ENCODE measurements at places on chromosomes 6 and 20.
A peak's percentile ranks its signal among the peaks of the same experiment; 100 is the strongest.

GRCh38 chr6:64983089-64983488 is 723.9 kb downstream of the EYS start:
- DNase-seq: no peak

- peak; percentile 86 for DNase-seq
These were observed 12.0 kb upstream of the TRMT11 start for GRCh38 chr6:125974214-125974866.

DNA sequence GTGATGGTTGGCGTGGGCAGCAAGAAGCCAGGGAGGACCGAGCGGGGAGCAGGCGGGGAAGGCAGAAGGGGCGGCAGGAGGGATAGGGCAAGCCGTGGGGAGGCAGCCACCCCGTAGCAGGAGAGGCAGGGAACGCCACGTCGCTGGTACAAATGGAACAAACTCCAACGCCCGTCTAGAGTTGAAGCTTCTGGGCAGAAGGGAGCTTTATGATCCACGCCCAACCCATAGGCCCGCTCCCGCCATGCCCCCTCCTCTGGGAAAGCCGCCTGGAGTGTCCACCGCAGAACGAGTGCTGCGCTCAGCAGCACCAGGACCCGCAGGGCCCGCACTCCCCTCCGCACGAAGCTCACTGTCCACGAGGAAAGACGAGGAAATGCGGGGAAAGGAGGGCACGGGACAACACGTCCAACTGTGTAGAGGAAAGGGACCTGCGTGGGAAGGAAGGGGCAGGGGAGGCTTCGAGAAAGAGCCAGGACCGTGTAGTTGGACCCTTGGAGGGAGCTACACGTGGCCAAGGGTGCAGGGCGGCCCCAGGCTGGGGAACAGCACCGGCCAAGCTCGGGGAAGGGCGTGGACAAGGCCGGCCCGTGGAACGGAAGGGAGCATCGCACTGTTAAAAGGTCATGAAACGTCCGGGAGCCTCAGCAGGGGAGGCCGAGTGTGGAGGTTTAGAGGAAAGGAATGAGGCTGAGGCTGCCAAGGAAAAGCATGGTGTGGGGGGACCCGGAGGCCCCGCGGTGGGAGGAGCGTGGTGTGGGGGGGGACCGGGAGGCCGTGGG is 204.0 kb downstream of the DLL1 start:
- DNase-seq: no peak

DNA sequence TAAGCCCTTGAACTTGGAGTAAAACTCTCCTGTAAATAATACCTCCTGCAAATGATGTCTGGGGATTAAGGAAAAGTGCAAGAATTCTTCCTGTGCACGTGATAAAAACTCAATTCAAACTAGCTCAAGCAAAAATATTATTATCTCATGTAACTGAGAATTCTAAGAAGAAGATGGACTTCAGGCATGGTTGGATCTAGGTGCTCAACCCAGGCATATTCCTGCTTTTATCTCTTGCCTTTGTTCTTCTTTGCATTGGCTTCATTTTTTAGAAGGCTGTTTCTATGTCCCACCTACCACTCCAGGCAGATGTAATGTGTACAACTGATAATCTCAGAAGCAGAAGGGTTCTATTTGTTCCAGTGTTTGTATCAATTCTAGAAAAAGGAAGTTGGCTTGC is 95.8 kb downstream of the DACT2 start:
- no peak for DNase-seq

DNA sequence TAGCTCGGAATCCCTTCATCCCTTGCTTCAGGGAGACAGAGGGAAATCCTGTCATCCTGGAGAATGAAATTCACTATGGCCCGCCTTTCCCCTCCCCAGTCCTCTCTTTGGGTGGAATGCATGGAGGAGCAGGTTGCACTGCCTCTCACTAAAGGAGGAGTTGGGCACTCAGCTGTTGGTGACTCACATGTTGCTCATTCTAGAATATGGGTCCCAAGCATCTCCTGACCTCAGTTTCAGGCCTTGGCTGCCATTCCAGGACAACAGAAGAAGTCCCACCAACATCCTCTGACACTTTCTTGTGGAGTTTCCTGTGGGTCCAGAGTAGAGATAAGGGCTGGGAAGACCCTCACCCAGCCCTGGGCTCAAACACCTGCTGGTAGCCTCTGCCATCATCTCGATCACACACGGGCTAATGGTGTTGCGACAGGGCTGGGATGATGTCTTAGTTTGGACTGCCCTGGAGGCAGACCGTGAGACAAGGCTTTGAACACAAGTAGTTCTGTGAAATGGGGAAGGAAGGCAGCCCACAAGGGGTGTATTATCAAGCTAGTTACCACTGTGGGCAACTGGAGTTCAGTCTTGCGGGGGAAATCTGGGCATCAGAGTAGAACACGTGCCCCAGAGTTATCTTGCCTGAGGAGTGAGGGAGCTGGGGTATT is 52.4 kb upstream of the RNF24 start:
- DNase-seq: no peak

GRCh38 chr6:49038294-49038822 is 424.7 kb downstream of the MMUT start:
- no peak for DNase-seq

GRCh38 chr6:40809627-40810026 is 222.5 kb upstream of the LRFN2 start:
- DNase-seq: no peak

Data from NCI-H2029 (cell line).